Stimulated activated CD8-positive, alpha-beta memory T cell treated with anti-CD3 and anti-CD28 coated beads, Interleukin-7, amount 100 ng/mL, for 48 hours (primary cell): ENCODE measurements at places on chromosomes 12 and 14.
A peak's percentile ranks its signal among the peaks of the same experiment; 100 is the strongest.

- no peak for DNase-seq
Measured at GRCh38 chr12:32100888-32101287, 5.8 kb upstream of the BICD1 start.

DNA sequence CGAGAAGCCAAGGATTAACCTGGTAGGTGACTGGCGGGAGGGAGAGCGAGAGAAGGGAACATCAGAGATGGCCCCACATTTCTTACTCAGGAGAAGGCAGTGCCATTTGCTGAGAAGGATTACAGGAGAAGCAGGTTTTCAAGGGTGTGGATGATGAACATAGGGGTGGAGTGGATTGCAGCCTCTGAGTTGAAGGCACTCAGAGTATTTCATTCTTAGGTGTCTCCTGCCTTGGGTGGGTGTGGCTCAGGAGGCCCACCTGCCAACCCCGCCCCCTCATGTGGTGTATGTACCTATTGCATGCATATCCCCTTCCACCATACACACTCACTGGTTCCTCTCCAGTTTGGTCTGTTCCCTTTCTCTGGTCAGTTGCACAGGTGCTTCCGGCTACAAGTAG is 6.3 kb downstream of the ESPL1 start:
- no peak for DNase-seq

GRCh38 chr14:53692451-53692850 is 264.2 kb downstream of the BMP4 start:
- no peak for DNase-seq

- no peak for DNase-seq
Measured at GRCh38 chr12:23949348-23950209, at the start of gene SOX5. Gene SOX5 (minus strand): TSS chr12:23949670. CDS start chr12:23949601, 69 bp downstream.

- no peak for DNase-seq
Measured at GRCh38 chr12:123941624-123942237, 30.9 kb downstream of the CCDC92 start.

DNA sequence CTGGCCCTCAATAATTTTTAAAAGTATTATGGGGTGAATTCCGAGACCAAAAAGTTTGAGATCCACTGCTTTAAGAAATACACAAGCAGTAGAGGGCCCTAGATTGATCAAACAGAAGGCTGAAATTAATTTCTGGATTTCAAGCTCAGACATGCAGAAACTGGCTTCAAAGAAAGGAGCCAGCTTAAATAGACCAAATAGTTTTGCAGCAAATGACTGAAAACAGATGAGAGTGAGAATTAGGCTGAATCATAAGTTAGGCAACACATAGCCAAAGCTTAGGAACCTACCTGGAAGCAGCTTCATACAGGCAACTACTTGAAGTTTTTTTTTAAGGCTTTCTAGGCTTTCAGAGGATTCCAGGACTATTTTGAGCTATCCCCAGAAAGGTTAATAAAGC is 12.4 kb downstream of the ATF7 start:
- no peak for DNase-seq

DNA sequence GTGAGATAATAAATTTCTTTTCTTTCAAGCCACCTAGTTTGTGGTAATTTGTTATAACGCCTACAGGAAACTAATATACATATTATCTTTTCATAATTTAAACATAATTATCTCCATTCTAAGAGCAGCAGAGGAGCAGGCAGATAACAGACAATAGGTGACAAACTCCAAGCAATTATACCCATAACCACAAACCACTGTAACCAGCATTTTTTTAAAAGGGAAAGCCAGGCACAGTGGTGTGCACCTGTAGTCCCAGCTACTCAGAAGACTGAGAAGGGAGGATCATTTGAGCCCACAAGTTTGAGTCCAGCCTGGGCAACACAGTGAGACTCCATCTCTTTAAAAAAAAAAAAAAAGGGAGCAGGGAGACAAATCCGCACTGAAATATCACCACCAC is 54.9 kb downstream of the ATF7 start:
- DNase-seq, result no peak

DNA sequence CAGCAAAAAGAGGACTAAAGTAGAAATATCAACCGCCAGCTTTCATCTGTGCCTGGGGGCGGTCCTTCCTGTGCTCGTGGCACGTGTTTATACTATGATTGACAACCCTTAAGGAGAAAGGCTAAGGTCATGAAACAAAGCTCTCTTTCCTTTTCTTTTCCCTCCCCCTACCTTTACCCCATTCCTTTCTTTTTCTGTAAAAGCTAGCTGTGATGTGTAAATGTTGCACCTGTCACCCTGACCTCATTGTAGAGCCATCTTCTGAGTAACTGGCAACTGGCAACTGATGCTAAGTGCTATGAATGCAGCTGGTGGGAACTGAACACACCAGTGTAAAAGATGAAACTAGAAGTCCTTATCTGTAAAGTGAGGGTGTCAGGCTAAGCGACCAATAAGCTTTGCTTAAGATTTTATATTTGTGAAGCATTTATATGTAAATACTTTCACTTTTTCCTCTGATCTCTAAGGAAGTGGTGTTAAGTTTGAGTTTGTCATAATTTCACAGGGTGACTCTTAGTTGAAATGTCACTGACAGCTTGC is 102.8 kb upstream of the BCAT1 start:
- DNase-seq, result peak; percentile 16

DNA sequence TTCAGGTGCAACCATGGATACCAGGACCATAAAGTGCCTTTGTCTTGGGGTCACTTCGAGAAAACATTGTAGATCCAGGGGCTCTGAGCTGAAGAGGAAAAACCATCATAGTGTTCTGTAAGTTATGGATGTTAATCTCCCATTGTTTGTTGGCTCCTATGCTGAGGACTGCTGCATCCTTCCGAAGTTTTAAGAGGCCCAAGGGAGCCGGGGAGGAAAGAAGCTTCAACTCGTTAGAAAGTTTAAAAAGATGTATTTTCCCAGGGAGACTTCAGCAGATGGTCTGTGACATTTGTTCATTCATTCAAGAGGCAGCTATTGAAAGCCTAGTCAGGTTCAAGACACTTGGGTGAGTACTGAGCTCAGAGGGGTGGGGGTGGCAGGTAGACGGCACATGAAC is 378.8 kb upstream of the TBX3 start:
- no peak for DNase-seq

- no peak for DNase-seq
Measured at GRCh38 chr12:66688846-66689439, 10.1 kb upstream of the GRIP1 start.

- peak; percentile 85 for DNase-seq
Measured at GRCh38 chr14:100078997-100079725, 13.9 kb downstream of the EVL start.
